ENCODE measurements at places on chromosomes 3 and 15.

DNA sequence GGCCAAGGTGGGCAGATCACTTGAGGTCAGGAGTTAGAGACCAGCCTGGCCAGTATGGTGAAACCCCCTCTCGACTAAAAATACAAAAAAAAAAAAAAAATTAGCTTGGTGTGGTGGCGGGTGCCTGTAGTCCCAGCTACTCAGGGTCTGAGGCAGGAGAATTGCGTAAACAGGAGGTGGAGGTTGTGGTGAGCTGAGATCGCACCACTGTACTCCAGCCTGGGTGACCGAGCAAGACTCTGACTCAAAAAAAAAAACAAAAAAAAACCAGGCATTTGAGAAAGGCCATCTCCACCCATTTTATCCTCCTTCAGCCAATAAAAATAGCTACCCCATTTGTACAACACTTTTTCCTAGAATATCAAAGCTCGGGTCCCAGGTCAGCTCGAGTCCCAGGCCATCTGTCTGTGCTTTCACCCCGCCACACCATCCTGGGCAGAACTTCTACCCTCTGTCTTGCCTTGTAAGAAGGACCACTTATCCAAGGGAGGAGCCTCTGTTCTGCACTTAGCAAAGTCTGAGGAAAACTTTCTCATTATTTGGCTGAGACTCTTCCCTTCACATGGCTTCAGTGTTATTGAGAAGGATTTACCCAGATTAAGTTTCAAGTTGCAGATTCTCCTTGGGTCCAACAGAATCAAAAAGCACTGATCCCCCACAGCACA lies 99.1 kb downstream of the MESD start:
- no peak for DNase-seq

DNA sequence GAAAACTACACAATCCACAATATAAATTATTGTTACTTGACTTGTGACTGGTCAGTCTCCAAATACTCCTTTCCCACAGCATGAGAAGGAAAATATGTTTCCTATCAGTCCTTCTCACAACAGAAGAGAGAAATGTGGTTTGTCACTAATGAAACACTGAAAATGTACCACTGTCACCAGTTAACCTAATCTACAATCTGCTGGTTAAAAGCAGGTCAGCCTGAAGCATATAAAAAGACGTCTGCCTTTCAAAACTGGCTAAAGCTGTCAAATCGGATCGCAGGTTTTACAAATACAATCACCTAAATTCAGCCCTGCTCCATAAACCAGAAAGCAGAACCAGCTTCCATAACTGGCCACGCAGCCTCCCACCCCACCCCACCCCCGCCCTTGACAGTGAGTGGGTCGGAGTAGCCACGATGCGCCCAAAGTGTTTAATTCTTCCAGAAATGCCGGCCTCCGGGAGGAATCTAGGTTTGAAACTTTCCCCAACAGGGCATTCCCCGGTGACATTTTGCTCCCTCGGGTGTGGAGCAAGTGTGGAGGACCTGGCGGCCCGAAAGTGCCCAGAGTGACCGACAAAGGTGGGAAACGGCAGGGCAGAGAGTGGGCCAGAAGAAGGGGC lies 682 bp downstream of the ETFA start:
- DNase-seq = no peak

DNA sequence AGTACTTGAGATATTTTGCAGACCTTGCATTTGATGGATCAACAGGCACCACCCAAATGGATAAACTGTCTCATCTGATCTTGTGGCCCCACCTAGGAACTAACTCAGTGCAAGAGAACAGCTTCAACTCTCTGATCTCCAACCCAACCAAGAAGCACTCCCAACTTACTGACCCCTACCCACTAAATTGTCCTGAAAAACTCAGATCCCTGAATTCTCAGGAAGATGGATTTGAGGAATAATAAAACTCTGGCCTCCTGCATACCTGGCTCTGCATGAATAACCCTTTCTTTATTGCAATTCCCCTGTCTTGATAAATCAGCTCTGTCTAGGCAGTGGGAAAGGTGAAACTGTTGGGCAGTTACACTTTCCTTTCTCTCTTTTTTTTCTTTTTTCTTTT lies 247.9 kb downstream of the ZPLD1 start:
- DNase-seq = no peak

DNA sequence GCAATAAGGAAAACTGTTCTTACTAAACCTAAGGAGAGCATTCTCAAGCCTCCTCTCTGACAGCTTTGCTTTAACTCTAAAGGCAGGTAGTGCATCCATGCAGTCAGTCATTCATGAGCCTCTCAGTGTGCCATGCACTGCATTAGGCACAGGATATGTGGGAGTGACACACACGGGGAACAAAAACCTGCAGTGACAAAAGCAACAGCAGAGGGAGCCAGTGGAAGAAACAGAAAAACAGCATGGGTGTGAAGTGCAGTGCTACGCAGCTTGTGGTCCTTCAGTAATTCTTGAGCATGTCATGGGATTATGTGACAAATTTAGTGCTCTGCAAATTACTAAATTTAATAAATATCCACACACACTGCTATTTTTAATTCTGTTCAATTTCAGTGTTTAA lies 230.7 kb downstream of the BBX start:
- DNase-seq = no peak

Data from T-helper 9 cell (primary cell).